ENCODE measurements at places on chromosomes 7 and 10. TPM values are rescaled to one million over a fixed set of nuclear protein-coding genes. Genes with fewer than 3 reads are reported as not detected.
A peak's percentile ranks its signal among the peaks of the same experiment; 100 is the strongest.

Gene TAX1BP1
- 129 TPM for total RNA-seq

DNA sequence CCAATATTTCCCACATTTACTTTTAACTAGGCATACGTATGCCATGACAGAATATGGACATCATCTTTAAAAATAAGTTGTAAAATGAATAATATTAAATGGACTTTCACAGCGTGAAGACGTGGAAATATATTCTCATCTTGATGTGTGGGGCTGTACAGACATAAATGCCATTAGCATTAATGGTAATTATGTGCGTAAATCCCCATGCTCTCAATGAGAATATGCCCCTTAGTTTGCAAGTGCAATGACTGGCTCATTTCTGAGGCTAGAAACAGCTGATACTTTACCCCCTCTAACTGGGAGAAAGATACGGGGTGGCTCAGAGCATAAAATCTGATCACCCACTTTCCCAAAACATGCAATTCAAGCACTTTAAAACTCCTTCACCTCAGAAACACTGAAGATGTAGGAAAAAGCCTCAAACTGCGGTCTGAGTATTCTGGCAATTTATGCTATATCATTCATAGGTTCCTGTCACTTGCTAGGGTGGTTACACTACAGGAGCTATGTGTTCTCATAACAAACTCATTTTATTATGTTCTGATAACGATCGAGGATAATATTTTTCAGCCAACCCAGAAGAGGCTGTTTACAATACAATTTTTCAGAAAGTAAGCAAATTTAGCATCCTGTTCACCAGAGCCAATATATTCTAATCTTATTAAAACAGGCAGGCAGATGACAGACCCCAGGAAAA lies 211.8 kb downstream of the SKAP2 start:
- H3K4me3 ChIP-seq, result no peak overlapping the region
- peaks cover 12% of the 10 kb centered on the region for H3K27me3 ChIP-seq
- no peak for DNase-seq
- no peaks in the 10 kb centered on the region for H3K36me3 ChIP-seq

GRCh38 chr7:152501506-152501905 lies 65.7 kb upstream of the KMT2C start:
- H3K27ac ChIP-seq, result no peak overlapping the region
- H3K27me3 ChIP-seq, result no peaks in the 10 kb centered on the region
- no peaks in the 10 kb centered on the region for H3K4me1 ChIP-seq
- no peaks in the 10 kb centered on the region for H3K36me3 ChIP-seq

DNA sequence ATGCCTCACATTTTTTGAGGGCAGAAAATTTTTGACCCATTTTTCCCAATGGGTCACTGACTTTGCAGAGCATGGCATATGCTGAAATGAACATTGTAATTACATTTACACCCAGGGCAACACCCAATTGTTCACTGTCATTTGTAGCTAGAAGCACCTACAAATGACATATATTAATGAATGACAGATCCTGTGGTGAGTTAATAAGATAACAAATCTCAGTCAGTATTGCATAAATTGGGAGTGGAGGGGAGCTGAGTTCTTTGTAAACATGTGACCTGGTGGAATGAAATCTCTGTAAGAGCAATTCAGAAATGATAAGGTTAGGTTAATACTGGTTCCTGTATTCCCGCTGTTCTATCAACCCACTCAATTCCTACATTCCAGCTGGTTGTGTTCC lies 255.1 kb upstream of the LRRN3 start:
- DNase-seq, result no peak
- no peak overlapping the region for H3K4me3 ChIP-seq
- 0 out of 2 replicates have a peak, but pooled peaks cover 4% of the 10 kb centered on the region for H3K36me3 ChIP-seq

DNA sequence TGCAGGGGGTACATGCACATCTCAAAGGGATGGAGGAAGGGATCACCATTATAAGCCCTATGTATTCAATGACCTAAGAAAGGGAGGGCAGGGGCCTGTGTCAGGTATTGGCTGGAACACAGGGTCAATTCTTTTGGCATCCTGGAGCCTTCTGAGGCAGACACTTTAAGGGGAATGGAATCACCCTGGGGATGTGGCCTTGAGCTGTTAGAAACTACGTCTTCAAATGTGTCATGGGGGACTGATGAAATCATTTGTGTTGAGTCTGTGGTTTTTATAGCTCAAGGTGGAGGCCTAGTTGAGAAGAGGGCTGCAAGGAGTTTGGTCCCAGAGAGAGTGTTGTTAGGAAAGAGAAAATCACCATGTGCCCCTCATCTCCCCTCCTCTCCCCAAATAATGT lies 206.1 kb upstream of the CELF2 start:
- no peaks in the 10 kb centered on the region for H3K27me3 ChIP-seq
- DNase-seq, result no peak
- H3K27ac ChIP-seq, result no peak overlapping the region
- peaks cover 32% of the 10 kb centered on the region for H3K4me1 ChIP-seq

Gene PKD2L1
- total RNA-seq, result not detected

DNA sequence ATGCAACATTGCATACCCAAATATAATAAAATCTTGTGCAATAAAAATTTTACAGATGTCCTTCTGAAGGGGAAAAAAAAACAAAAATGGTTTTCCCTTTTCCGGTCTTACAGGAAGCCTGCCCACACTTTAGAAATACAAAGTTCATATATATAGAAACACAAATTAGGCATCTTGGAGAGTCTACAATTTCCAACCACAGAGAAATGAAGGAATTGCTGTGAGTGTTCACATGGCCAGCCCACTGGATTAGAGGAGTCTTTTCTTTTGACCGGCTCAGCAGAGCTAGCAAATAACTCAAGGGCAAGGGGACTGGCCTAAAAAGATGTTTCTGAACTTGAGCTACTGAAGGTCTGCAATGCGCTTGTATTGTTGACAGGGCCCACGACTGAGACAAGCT lies 92.4 kb downstream of the GLI3 start:
- peaks cover 29% of the 10 kb centered on the region for H3K4me1 ChIP-seq
- H3K4me3 ChIP-seq, result no peak overlapping the region
- DNase-seq, result no peak
- peak overlapping the region; percentile 53 for H3K27ac ChIP-seq

- H3K27me3 ChIP-seq, result peaks cover 3% of the 10 kb centered on the region
- no peak overlapping the region for H3K27ac ChIP-seq
- DNase-seq, result no peak
- H3K36me3 ChIP-seq, result no peaks in the 10 kb centered on the region
Observed at GRCh38 chr7:112799448-112800120, 9.4 kb upstream of the TMEM168 start.

Gene CPVL
- not detected for total RNA-seq

DNA sequence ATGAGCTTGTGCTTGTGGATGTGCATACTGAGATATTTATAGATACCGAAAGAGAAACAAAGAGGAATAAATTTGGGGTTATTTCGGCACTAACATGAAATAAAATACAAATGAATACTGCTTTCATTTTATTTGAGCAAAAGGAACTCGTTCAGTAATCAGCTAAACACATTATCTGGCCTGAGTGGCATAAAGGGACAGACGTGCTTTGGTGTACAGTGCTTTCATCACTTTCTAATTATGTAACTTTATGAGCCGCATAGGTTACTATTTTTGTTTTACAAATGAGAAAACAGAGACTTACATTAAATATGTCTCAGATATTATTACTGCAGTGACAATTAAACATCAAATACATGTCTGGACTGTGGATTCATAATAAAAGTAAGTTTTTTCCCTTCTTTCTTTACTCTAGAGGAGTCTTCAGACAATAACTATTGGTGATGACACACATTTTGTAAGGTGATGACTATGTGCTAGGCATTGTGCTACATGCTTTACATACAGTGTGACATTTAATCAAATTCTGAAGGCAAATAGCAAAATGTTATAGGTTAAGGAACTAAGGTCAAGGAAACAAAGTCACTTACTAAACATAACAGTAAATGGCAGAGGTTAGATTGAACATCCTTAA lies 503.3 kb downstream of the SORCS1 start:
- peak overlapping the region; percentile 13 for H3K4me3 ChIP-seq
- no peaks in the 10 kb centered on the region for H3K36me3 ChIP-seq
- H3K27me3 ChIP-seq, result no peaks in the 10 kb centered on the region
- no peak overlapping the region for H3K27ac ChIP-seq

DNA sequence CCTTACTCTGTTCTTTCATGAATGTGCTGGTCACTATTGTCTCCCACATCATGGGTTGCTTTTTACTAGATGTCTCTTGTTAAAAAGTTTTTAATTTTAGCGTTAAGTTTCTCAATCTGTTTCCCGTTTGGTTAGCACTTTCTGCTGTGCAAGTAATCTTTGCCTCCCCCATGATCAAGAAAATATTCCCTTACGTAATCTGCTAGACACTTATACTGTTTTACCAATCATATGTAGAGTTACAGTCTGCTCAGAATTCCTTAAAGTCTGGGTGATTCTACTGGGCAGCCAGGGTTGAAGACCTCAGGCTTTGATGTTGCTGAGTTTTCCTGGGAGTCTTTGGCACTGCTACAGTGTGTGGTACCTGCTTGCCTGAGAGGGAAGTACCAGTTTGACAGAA lies 38.2 kb upstream of the RPA3 start:
- no peak overlapping the region for H3K27ac ChIP-seq
- H3K4me1 ChIP-seq, result peaks cover 5% of the 10 kb centered on the region
- no peak overlapping the region for H3K4me3 ChIP-seq
- no peaks in the 10 kb centered on the region for H3K27me3 ChIP-seq

Gene GPR15LG
- not detected for total RNA-seq

Gene PRRT4
- total RNA-seq, result not detected

Gene WDFY4
- total RNA-seq, result not detected

GRCh38 chr7:2757904-2758672 lies 70.1 kb downstream of the AMZ1 start:
- peak; percentile 99 for DNase-seq
- peaks cover 86% of the 10 kb centered on the region for H3K4me1 ChIP-seq
- H3K27me3 ChIP-seq, result peaks cover 4% of the 10 kb centered on the region
- H3K27ac ChIP-seq, result peak overlapping the region; percentile 95

Gene SH2D4B
- not detected for total RNA-seq

GRCh38 chr7:95491634-95492314 lies 6.0 kb downstream of the ASB4 start:
- no peaks in the 10 kb centered on the region for H3K36me3 ChIP-seq
- no peak overlapping the region for H3K4me3 ChIP-seq
- DNase-seq, result no peak
- H3K27me3 ChIP-seq, result peaks cover 2% of the 10 kb centered on the region
- H3K4me1 ChIP-seq, result no peaks in the 10 kb centered on the region
- no peak overlapping the region for H3K27ac ChIP-seq

DNA sequence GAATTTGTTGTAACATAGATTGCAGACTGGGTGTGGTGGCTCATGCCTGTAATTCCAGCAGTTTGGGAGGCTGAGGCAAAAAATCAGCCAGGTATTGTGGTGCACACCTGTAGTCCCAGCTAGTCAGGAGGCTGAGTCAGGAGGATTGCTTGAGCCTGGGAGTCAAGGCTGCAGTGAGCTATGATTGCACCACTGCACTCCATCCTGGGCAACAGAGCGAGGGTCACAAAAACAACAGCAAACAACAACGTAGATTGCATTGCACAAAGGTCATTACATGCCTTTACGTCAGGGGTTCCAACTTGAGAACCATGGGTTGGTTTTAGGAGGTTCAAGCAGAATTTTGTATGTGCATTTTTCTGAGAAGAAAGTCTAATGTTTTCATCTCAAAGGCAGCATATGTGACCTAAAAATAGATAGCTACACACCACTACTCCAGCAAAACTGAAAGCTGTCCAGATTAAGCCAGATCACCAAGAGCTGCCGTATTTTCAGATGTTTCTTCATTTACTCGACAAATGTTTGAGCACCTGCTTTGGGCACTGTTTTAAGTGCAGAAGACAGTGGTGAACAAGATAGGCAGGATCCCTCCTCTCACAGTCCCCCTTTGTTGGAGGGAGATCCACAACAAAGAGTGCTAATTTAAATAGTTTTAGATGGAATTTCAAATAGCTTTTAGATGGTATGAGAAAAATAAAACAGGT lies 28.3 kb upstream of the CYP26C1 start:
- H3K36me3 ChIP-seq, result peaks cover 7% of the 10 kb centered on the region
- DNase-seq, result no peak
- H3K27ac ChIP-seq, result peak overlapping the region; percentile 49
- H3K27me3 ChIP-seq, result peaks cover 1% of the 10 kb centered on the region
- H3K4me3 ChIP-seq, result no peak overlapping the region

DNA sequence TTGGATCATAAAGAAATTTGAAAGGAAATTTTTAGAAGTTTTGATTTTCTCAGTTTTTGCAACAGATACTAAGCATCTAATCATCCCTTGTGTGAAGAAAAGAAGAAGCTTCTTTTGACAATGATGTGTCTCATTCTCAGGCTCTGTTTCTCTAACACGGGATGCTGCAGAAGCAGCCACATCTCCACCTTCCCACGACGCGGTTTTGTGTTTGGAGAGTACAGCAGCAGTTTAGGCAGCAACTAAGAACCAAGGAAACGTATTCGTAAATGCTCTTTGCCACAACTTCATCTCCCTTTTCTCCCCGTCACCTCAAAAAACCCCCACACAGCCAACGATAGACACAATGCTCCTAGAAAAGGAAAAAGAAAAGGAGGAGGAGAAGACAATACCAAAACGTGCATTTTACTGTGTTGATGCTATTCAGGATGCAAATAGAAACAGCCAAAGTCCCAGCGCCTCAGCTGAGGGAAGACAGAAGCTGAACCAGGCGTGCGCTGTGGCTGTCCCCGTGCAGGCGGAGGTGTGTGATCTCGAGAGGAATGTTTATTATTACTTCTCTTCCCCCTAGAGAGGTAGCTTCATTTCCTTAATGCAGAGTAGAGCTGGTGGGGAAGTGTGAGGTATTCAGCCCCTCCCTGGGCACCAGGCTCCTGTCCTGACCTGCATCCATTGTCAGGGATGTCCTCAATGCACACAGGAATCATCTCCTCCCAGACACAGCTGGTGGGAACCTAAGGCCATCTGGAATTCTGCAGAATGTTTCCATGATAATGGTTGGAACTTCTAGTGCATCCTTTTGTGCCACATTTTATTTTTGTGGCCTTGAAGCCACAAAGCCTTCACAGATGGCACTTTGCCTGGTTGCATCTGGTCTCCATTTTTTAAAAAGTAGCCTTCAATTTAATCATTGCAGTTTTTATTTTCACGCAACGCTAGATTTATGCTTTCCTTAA lies 174.6 kb upstream of the KLF6 start:
- H3K27me3 ChIP-seq, result no peaks in the 10 kb centered on the region
- H3K36me3 ChIP-seq, result no peaks in the 10 kb centered on the region
- no peak overlapping the region for H3K4me3 ChIP-seq
- no peak overlapping the region for H3K27ac ChIP-seq

DNA sequence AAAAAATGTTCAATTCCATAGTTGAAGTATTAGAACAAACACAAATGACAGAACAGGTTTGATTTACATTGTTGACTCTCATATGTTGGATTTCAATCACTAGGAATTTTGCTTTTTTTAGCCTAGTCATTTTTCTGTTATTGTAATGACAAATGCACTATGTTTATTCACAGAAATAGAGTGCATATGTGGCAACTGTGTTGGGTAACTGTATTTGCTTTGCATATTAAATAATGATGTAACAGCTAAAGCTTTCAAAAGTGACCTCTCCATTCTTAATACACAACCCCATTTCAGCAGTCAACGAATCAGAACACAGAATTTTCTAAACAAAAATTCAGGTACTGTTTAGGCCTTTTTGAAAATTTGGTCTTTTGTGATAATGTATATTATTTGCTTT lies 54.0 kb upstream of the SLC26A5 start:
- H3K4me1 ChIP-seq, result no peaks in the 10 kb centered on the region
- no peak for DNase-seq
- peaks cover 12% of the 10 kb centered on the region for H3K27me3 ChIP-seq
- H3K36me3 ChIP-seq, result no peaks in the 10 kb centered on the region
- H3K4me3 ChIP-seq, result no peak overlapping the region

GRCh38 chr7:25863005-25863728 lies 288.8 kb upstream of the NFE2L3 start:
- no peak overlapping the region for H3K27ac ChIP-seq
- H3K4me3 ChIP-seq, result peak overlapping the region; percentile 85
- no peak for DNase-seq
- no peaks in the 10 kb centered on the region for H3K36me3 ChIP-seq

Gene SFTPA2
- not detected for total RNA-seq

Gene PTTG1IP2
- total RNA-seq, result not detected

Data from HFFc6 (cell line).